ENCODE measurements at places on chromosomes 3 and 15.

DNA sequence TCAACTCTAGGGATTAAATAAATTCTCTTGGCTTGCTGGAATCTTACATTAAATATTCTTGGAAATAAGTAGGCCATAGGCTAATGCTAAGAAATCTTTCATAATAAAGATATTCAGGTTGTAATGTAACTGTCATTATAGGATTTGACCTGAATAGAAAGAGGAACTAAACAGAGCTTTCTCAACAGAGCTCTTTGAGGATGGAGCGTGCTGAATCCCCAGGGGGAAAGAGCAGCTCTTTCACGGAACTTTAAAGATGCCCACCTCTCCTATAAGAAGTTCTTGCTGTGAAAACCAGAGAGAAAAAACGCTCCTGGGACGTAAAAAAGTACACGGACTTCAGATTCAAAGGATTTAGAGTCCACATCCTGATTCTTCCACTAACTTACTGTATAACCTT is 77.9 kb downstream of the NTRK3 start:
- DNase-seq: no peak

GRCh38 chr3:11335056-11335608 is 62.9 kb downstream of the ATG7 start:
- DNase-seq: peak; percentile 46

GRCh38 chr3:13132281-13132680 is 59.1 kb upstream of the IQSEC1 start:
- no peak for DNase-seq

GRCh38 chr3:149494022-149494758 is 19.7 kb downstream of the TM4SF4 start:
- no peak for DNase-seq

- DNase-seq: no peak
Observed at GRCh38 chr3:47536967-47537366, 23.5 kb upstream of the ELP6 start.

GRCh38 chr15:22253676-22254408 is 173.5 kb downstream of the OR4M2 start:
- DNase-seq: no peak

GRCh38 chr3:186514296-186515002 is 29.7 kb downstream of the CRYGS start:
- DNase-seq: no peak

DNA sequence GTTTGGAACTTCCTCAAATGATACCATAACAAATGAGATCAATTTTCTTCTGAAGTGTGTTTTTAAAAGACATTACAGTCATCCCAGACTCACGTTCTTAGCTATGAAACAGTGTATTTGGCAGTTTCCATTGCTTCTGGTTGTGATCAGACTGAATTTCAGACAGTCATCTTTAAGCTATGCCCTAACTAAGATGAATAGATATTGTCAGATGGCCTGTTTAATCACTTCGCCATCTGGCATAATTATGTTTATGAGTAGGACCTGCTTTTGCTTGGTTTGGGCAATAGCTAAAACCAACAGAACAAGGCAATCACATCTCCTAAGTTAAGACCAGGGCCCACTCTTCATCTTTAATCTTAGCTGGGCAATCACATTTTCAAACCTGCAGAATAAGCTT is 313.1 kb downstream of the SV2B start:
- DNase-seq: no peak

Measured in left lung (tissue), 14 donors.